NCI-H1092 (cell line): ENCODE measurements at places on chromosomes 2 and 18.

- DNase-seq, result no peak
These were observed 107.3 kb downstream of the TANC1 start for GRCh38 chr2:159075727-159076126.

- DNase-seq, result no peak
These were observed 319.9 kb upstream of the THUMPD2 start for GRCh38 chr2:40098786-40099470.

- no peak for DNase-seq
These were observed 1.9 kb downstream of the TLX2 start for GRCh38 chr2:74515981-74516633.

GRCh38 chr18:6333981-6334380 is 80.7 kb downstream of the L3MBTL4 start:
- no peak for DNase-seq

- no peak for DNase-seq
These were observed 64.8 kb upstream of the RND3 start for GRCh38 chr2:150552041-150552820.

- no peak for DNase-seq
These were observed 774.1 kb upstream of the LRRTM1 start for GRCh38 chr2:81078631-81079030.

GRCh38 chr2:52995424-52995823 is 772.2 kb upstream of the CHAC2 start:
- DNase-seq, result no peak

DNA sequence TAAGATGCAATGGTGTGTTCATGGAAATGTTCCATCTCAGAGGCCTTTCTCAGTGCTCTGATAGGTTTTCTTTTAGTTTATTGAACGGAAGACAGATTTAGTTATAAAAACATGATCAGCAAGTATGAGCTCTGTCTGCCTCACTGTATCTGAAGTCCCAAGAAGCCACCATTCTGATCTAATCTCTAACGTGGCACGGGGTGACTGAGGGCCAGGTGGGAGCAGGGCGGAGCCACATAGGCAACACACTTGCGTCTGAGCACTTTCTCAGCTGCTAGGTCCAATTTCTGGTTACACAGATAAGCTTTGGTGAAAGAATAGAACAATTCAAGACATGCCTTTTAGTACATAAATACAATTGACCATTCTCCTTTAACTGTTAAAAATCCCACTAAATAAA is 60.4 kb downstream of the SNTG2 start:
- no peak for DNase-seq
